ENCODE measurements at places on chromosomes 4 and X.

GRCh38 chrX:7852166-7852565 is 9.2 kb downstream of the VCX start:
- DNase-seq, result no peak

GRCh38 chr4:174429701-174430410 is 92.4 kb downstream of the HPGD start:
- no peak for DNase-seq

DNA sequence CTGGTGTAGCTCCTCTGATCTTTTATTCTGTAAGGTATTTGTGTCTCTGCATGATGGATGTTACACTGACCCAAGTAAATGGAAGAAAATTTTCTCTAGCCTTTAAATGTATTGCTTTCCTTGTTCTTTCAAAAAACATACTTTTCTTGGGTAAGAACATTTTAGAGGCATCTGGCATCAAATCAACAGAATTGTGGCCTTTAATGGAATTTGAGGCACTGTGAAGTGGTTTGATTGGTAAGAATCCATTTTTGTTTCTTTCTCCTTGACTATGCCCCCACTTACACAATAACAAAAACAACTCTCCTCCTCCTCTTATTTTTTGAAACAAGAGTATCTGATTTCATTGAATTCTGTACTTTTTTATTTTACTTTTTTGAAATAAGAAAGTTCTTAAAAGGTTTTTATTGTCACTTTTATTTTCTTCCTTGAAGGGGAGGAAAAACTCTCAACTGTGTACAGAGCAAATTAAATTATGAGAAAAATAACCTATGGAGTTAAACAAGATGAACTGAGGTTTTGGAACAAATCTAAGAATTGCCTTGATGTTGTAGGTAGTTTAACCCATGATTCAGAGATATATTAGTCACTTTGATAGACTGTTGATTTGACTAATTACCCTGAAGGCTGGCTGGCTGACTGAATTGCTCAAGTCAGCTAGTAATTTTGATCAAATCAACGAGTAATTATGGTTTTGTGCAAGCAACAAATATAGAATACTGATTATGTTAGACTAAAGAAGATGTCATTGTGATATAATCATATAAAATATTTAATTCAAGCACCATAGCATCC is 146.4 kb downstream of the FHIP1A start:
- DNase-seq, result no peak

GRCh38 chr4:155403886-155404285 is 27.1 kb upstream of the MAP9 start:
- DNase-seq, result no peak

DNA sequence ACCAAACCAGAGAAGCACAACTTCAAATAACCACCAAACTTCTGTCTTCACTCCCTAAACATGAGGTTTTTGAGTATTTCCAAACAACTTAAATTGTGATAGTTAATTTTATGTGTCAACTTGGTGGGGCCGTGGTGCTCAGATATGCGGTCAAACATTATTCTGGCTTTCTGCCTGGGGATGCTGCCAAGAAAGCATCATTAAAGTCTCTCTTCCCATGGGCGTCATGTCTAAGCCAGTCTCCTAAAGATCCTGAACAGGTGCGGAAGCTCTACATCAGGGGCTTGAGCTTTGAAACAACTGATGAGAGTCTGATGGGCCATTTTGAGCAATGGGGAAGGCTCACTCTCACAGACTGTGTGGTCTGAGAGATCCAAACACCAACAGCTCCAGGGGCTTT is 24.1 kb upstream of the SOD3 start:
- DNase-seq, result no peak

- no peak for DNase-seq
Measured at GRCh38 chrX:149296092-149296491, 209.0 kb downstream of the IDS start.

GRCh38 chr4:118774989-118775388 is 60.9 kb downstream of the SEC24D start:
- no peak for DNase-seq

GRCh38 chr4:112767386-112767785 is 130.4 kb downstream of the LARP7 start:
- no peak for DNase-seq

GRCh38 chr4:1746919-1747602 is 25.7 kb downstream of the TACC3 start:
- no peak for DNase-seq

DNA sequence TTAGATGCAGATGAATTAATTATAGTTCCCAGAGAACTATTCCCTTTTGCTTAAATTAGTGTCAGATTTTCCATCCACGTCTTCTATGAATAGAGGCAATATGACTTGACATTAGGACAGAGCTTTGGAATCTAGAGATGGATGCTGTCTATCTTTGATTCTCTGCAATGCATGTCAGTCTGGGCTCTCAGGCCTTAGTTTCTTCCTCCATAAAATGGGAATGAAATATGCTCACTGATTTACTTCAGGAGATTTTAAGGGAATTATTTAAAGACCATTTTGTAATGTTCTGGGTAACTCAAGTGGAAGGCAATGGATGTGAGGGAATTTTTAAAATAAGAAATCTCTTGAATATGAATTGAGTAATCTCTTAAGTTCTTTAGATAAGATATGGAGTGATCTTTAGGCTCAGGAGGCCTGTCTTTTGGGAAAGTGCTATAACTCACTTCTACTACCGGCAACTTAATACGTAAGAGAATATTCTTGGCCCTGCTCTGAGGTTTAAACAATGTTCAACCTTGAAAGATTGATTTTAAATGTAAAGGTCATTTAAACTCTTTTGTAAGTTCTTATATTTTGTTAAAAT is 29.0 kb downstream of the MGST2 start:
- DNase-seq, result no peak

DNA sequence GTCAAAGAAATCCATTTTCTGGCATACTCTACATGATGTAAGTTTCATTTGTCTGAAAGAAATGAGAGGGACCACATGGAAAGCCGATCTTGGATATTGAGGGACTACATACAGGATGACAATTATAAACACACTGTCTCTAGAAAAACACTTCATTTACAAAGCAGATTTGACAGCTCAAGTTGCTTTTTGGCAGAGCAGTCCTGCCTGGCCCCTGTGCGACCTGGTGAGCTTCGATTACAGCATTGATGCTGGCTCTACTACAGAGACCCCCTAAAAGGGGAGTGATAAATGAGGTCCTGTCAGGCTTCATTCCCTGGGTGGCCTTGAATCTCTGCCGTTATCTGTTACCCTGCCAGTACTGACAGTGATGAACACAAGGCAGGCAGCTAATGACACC is 215.2 kb upstream of the NOCT start:
- DNase-seq, result no peak
